ENCODE measurements at places on chromosomes 7 and 10.

DNA sequence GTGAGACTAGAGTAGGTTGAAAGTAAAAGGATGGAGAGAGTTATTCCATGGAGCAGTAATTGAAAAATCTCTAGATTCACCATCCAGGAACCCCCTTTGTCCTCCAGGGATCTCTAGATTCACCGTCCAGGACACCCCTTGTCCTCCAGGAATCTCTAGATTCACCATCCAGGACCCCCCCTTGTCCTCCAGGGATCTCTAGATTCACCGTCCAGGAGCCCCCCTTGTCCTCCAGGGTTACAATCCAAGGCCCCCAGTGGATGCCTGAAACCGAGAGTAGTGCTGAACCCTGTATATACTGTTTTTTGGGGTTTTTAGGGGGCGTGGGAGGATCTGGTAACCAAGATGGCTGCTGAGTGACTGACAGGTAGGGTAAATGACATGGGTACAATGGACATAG, 38.3 kb upstream of the PPP2R2D start:
- DNase-seq = no peak

GRCh38 chr7:42763137-42763551, 148.7 kb downstream of the C7orf25 start:
- DNase-seq = no peak

DNA sequence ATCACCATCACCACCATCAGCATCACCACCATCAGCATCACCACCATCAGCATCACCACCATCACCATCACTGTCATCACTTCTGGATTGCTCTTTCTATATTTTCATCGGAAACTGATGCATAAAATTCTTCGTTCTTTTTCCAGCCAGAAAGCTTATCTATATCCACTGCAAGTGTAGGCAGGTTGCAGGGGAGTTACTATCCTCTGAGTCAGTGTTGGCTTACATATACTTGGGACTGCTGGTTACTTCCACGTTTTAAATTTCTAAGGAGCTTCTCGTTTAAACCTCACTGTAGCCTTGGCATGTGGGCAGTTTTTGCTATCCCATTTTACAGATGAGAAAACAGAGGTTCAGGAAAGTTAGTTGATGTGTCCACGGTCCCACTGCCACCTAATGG, 66.1 kb downstream of the FOXL3 start:
- DNase-seq = no peak

GRCh38 chr7:139598642-139599041, 75.2 kb downstream of the CLEC2L start:
- no peak for DNase-seq

All from muscle of leg (tissue), 16 donors.